ENCODE measurements at places on chromosomes 5 and 9. TPM values are rescaled to one million over a fixed set of nuclear protein-coding genes. Genes with fewer than 3 reads are reported as not detected.

DNA sequence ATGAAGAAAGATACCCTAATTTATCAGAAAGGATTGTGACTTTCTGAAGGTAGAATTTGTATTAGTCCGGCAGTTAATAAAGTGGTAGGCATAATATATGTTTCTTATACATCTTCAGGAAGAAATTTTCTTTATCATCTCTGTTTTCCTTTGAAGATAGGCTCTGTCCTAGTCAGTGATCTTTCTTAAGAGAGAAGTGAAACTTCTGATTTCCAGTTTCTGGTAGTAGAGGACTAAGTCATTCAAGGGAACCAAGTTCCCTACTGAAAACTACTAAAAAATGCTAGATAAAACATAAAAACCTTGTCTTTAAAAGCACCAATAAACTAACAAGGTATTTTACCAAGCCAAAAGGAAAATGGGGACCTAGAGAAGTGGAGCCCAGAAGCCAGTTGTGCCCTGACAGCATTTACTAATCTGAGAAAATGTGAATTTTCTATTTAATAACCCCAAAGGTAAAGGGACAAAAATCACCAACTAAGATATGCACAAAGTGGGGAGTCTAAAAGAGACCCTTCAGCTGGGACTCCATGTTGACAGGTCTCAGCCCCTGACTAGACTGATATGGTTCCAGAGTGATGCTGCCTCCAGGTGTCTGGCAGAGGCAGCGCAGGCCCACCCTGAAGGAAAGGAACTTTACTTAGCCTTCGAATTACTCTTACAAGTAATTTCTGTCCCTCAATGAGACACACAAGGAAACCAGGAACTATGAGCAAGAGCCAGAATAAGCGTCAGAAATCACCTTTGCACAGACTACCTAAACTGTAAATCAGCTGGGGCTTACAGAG, 72.7 kb downstream of the FAM78A start:
- ATAC-seq = peak; percentile 26

DNA sequence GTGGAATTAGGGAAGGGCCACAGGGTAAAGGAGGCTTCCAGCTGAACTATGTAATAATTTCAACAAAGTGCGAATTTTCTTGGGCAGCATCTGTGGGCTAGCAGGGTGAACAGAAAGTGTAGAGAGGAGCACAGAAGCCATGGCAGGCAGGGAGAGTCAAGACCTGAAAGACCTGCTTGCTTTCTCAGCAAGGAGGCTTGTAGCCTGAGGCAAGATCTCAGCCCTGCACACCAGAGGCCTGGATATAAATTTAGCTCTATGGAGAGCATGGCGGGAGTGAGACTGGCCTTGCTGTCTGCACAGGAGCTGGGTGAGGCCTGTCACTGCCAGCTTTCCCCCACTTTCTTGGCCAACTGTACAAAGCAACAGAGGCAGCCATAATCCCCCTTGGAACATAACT, 32.1 kb upstream of the SH3TC2 start:
- ATAC-seq = no peak

FUBP3 gene
- 47.6 TPM for total RNA-seq

GRCh38 chr5:130964231-130965202, 200.5 kb downstream of the HINT1 start:
- ATAC-seq = no peak

GPX8 gene
- not detected for total RNA-seq
